ENCODE measurements at places on chromosomes 1 and 21. TPM values are rescaled to one million over a fixed set of nuclear protein-coding genes. Genes with fewer than 3 reads are reported as not detected.

ZNF670 gene
- total RNA-seq = 8.5 TPM

TSPEAR gene
- total RNA-seq = 0.59 TPM

SELL gene
- not detected for total RNA-seq

OR10Z1 gene
- total RNA-seq = not detected

BTG2 gene
- 147 TPM for total RNA-seq

GRCh38 chr1:246782120-246782900 is 58.1 kb downstream of the SCCPDH start:
- no peaks in the 10 kb centered on the region for H3K27me3 ChIP-seq
- no peak overlapping the region for H3K27ac ChIP-seq
- no peak overlapping the region for H3K4me3 ChIP-seq
- H3K36me3 ChIP-seq = peaks cover 5% of the 10 kb centered on the region
- no peak for DNase-seq

DNA sequence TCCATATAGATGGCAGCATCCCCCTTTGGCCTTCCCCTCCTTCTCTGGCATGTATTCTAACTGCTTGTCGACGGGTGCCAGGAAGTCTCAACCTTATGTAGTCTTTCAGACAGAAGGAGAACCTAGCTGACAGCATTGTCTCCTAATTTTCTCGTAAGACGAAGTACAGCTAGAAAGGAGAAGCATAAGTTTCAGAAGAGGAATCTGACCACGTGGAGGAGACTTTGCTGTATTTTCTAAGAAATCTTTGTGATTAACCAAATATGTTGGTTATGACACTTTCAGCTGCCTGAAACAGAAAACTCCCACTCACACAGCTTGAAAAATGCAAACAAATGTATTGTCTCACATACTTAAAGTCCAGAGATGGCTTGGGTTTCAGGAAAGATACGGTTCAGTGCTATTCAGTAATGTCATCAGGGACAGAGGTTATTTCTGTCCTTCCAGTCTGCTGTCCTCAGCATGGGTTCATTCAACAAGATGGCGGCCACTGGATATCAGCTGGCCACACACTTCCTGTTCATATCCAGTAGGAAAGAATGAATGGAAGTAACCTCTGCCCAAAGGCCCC is 109.5 kb upstream of the ZNF648 start:
- H3K4me3 ChIP-seq = no peak overlapping the region
- H3K27me3 ChIP-seq = no peaks in the 10 kb centered on the region
- H3K27ac ChIP-seq = no peak overlapping the region
- no peak for DNase-seq

- no peaks in the 10 kb centered on the region for H3K36me3 ChIP-seq
- no peaks in the 10 kb centered on the region for H3K27me3 ChIP-seq
- no peak overlapping the region for H3K4me3 ChIP-seq
- H3K4me1 ChIP-seq = no peaks in the 10 kb centered on the region
- no peak for DNase-seq
- no peak overlapping the region for H3K27ac ChIP-seq
Measured at GRCh38 chr1:90347366-90347765, 352.5 kb downstream of the ZNF326 start.

- H3K36me3 ChIP-seq = no peaks in the 10 kb centered on the region
- peak overlapping the region; percentile 19 for H3K27ac ChIP-seq
- H3K4me3 ChIP-seq = no peak overlapping the region
- H3K4me1 ChIP-seq = peaks cover 11% of the 10 kb centered on the region
- DNase-seq = no peak
Measured at GRCh38 chr1:209808059-209808581, 2.2 kb upstream of the IRF6 start.

- no peak overlapping the region for H3K27ac ChIP-seq
- peaks cover 89% of the 10 kb centered on the region for H3K27me3 ChIP-seq
- H3K36me3 ChIP-seq = no peaks in the 10 kb centered on the region
Measured at GRCh38 chr1:37628026-37628556, 6.6 kb downstream of the RSPO1 start.

DNA sequence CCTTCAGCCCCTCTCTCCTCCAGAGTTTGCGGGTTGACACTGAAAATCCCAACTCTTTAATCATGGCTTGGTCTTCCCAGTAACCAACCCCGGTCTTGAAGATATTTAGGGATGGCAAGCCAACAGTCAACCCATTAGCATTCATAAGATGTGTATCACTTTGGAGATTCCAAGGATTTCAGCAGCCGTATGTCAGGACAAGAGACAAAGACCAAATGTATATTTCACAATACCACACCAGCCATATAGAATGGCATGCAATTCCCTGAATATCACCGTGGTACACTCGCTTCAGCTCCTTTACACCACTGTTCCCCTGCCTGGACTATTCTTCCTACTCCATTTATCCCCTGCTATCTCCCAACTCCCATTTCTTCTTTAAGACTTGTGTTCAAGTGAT is 109.2 kb downstream of the CSMD2 start:
- no peak overlapping the region for H3K4me3 ChIP-seq
- H3K4me1 ChIP-seq = no peaks in the 10 kb centered on the region
- no peak for DNase-seq
- H3K27me3 ChIP-seq = peaks cover 20% of the 10 kb centered on the region
- no peak overlapping the region for H3K27ac ChIP-seq
- H3K36me3 ChIP-seq = no peaks in the 10 kb centered on the region

GRCh38 chr1:212514056-212514614 is 81.4 kb downstream of the NENF start:
- H3K4me3 ChIP-seq = no peak overlapping the region
- DNase-seq = no peak

DNA sequence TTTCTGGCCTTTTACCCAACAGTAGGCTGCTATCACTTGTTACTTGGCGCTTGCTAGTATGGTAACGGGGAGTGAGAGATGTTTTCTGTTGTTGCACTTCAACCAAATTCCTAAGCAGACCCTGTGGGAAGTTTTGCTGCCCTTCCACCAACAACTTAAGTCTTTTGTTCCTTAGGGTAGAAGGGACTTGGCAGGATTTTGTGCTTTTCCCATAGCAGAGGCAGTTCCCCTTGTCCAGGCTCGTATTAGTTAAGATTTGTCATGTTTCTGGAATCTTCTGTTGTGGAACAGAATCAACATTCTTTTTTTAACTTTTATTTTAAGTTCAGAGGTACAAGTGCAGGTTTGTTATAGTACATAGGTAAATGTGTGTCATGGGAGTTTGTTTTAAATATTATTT is 73.2 kb upstream of the SGIP1 start:
- no peak overlapping the region for H3K4me3 ChIP-seq
- no peaks in the 10 kb centered on the region for H3K4me1 ChIP-seq
- no peak for DNase-seq
- peaks cover 5% of the 10 kb centered on the region for H3K27me3 ChIP-seq
- no peak overlapping the region for H3K27ac ChIP-seq

DNA sequence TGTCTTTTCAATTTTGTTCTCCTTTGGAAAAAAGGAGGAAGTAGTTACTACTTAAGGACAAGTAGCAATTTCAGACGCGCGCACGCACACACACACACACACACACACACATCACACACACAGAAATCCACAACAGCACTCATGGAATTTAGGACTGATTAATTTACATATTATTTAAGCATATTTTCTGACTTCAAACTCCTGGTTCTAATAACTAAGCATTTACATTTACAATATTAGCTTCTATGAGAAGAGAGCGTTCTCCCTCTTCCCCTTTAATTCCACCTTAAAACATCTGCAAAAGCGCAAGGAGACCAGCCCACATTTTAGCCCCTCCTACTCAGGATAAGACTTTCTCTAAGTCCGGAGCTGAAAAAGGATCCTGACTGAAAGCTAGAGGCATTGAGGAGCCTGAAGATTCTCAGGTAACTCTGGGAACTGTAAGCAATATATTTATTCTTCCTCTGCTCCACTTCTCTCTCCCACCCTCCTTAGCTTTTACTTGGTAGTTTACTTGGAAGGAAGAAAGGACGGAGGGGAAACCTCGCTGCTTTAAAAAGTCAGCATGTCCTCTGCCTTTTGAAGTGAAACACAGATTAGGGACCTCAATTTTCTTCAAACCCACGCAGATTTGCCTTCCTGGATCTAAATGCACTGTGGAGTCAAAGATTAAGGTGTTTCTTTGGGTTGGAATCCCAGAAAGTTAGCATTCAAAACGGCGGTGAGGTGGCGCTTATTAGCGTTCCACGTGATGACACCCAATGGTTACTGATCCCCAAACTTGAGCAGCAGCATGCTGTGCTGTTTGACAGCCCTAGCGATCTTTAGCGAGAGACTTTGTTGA is at the start of gene PLA2G4A:
Gene PLA2G4A (plus strand): TSS at position 339 of the 844 bp plus-strand sequence. CDS start 25,406 bp downstream, outside the sequence.
- H3K27me3 ChIP-seq = peaks cover 4% of the 10 kb centered on the region
- H3K4me1 ChIP-seq = peaks cover 14% of the 10 kb centered on the region
- no peaks in the 10 kb centered on the region for H3K36me3 ChIP-seq
- peak within 1 kb of the TSS; percentile 92 for H3K4me3 ChIP-seq
- no peak for DNase-seq

Data from type B pancreatic cell (in vitro differentiated cells).